ENCODE measurements at places on chromosomes 6 and 20.
A peak's percentile ranks its signal among the peaks of the same experiment; 100 is the strongest.

- DNase-seq: no peak
Measured at GRCh38 chr6:165098165-165098564, 211.2 kb downstream of the C6orf118 start.

- DNase-seq: no peak
Measured at GRCh38 chr20:3970016-3970415, 45.3 kb downstream of the RNF24 start.

- no peak for DNase-seq
Measured at GRCh38 chr6:55776113-55776512, 99.3 kb downstream of the BMP5 start.

DNA sequence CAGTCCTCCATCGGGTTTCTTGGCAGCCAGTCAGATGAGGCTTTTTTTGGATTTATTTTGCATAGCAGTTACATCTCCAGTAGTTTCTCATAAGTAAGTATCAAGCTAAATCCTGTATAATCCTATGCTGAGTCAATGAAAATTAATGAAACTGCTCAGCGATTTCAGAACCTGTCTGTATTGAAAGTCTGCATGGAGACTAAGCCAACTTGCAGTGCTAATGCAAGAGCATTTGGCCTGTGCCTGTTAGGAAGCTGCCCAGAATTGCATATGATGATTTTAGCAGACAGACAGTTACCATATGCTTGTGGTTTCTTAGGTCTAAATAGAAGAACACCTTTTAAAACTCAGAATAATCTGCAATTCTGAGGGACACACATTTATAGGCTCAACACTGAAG is 25.2 kb upstream of the LRRN4 start:
- DNase-seq: no peak

- DNase-seq: no peak
Measured at GRCh38 chr6:159212028-159212427, 42.8 kb downstream of the FNDC1 start.

DNA sequence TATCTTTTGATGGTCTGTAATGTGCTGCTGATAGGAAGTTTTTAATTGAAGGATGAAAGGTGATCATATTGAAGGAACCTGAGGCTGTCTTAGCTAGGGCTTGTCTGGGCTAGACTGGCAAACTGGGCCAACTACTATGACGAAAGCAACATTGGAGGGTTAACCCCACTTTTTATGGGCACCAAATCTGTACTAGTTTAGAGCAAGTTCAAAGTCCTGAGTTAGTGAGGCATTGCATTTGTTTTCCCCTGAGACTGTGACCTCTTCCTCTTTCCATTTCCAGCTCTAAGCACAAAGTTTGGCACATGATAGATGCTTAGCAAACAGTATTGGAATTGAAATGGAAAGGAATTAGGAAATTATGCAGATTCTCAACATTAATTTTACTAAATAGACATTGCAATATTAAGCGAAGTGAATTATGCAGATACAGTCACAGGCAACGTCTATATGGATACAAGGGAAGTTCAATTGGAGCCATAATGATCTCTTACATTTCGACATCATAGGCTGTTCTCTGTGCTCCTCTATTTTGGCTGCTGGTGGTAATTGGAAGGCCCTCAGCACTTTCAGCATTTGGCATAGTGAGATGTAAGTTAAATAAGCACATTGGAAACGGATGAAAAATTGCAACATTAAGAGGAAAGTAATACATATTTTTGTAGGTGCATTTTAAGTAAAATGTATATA is 22.2 kb downstream of the CEP57L1 start:
- peak; percentile 30 for DNase-seq

DNA sequence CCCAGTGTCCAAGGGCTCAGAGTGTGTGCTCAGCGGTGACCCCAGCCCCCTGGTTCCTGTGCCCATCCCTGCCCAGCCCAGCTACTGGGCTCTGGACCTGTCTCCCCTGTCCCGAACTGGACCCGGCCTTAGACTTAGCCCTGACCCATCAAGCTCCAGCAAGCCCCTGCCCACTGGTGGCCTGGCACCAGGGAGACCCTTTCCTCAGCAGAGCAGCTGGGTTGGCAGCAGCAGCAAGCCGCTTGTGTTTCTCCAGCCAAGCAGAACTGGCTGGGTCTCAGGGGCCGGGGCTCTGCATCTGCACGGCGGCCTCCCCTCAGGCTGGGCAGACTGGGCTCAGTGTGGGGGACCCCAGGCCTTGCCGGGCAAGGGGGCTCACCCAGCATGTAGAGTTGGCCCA is 801 bp downstream of the SPDEF start:
- no peak for DNase-seq

GRCh38 chr6:107668743-107669474 is 155.2 kb downstream of the SCML4 start:
- DNase-seq: no peak

DNA sequence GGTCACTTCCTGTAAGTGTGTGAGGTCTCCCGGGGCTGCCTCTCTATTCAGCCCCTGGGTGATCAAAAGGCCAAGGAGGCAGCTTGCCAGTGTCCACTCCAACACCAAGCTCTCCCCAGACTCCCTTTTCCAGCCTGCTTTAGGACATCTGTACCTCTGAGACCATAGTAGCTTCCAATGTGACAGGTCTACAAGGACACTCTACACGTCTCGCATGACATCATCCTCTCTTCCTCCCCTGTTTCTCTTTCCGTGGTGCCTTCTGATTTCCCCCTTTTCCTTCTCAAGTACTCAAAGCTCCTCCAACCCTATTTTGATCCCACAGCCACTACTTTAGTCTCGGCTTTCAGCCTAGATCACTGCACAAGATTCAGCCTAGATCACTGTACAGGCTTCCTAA is 26.4 kb downstream of the HLA-F start:
- no peak for DNase-seq

DNA sequence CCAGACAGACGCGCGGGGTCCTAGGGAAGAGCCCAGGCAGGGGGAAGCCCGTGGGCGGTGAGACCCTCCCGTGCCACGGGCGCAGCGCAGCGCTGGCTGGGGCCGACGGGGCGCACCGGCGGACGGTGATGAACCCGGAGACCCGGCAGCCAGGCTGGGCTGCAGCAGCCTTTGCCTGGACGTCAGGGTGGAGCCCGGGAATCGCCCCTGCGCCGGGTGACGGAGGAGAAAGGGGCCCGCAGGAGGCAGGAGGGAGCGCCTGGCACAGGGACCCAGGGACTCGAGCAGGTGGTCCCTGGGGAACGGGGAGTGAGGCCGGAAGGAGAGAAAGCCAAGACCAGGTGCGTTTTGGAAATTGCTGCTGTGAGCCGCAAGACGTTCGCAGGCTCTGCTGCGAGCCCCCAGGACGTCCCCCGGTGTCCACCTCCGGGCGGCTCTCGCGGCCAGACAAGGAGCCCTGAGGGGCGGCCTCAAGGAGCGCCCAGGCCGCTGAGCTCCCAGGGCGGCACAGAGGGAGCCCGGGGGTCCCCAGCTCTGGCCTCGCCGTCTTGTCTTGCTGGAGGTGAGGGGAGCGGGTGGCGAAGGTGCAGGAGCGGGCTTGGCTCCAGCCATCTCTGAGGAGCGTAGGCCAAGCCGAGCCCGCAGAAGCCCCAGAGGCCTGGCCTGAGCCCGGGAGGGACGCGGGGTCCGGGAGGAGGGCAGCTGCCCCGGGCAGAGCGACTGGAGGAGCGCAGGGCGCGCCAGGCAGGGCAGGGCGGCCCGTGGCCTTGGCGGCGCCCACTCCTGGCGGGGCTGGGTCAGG is 191.2 kb upstream of the PDE10A start:
- DNase-seq: no peak

- no peak for DNase-seq
Measured at GRCh38 chr6:37952027-37952426, 132.5 kb downstream of the ZFAND3 start.

DNA sequence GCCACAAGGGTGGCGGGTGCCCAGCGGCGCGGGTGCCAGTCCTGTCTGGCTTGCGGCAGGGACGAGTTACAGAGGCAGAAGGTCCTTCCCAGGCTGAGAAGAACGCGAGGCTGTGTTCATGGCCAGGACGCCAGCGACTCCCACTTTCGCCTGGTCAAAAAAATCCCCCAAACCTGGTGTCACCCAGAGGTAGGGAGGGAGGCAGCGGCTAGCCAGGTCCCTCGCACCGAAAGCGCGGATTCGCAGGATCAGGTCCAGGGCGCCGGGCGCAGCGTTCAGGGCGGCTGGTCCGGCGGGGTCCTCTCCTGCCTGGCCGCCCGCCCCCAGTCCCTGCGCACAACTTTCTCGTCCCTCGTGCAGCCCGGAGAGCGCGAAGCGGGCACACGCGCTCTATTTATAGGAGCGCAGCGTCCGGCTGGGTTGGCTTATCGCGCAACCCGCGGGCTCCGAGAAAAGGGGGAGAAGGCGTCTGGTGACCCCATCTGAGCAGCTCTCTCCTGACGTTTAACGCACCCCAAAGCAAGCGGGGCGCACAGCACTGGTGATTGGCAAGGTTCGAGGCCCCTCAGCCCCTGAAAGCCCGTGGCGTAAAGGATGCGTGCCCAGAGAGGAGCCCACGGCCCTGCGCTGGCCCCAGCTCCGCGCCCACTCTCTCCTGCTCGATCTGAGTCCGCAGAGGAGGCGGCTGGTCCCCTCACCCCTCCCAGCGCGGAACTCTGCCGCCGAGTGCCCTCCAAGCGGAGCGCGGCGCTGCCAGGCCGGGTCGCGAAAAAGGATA is 519 bp downstream of the CBLN4 start:
- DNase-seq: no peak

- DNase-seq: no peak
Measured at GRCh38 chr6:131225127-131225526, 89.9 kb downstream of the AKAP7 start.

DNA sequence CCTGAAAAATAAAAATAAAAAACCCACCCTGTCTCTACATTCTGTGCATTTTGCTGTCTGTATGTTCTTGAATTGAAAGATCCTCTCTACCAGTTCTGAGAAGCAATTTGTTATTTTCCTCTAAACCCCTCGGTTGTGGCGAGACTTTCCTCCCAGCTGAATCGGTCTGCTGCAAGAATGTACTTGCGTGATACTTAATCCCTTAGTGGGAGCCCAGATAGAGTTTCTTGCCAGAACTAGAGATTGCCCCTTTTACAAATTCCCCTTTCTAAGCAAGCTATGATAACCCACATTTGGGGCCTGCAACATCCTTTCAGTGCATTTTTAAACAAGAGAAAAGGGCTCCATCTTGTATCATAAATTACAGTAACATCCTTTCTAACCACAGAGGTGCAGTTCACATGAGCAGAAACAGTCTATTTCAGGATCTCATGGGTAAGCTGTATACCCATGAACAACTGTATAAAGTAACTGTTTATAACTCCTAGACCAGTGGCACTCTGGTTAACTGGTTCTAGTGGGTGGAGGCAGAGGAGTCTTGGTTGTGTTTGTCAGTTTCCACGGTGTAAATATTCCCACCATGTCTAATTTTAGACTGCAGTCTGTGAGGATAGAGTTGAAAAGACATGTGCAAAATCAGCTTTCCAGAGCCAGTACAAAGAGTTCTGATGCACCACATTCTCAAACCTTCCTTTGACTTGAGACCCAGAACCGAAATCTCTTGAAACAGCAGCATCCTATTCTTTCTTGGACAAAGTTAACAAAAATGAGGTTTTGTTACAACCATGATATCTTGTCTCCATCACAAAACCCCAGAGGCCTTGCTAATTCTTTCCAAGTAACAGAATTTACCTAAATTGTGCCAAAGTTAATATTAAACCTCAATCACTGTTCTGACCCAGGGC is 113.1 kb upstream of the ZNF217 start:
- DNase-seq: peak; percentile 36

DNA sequence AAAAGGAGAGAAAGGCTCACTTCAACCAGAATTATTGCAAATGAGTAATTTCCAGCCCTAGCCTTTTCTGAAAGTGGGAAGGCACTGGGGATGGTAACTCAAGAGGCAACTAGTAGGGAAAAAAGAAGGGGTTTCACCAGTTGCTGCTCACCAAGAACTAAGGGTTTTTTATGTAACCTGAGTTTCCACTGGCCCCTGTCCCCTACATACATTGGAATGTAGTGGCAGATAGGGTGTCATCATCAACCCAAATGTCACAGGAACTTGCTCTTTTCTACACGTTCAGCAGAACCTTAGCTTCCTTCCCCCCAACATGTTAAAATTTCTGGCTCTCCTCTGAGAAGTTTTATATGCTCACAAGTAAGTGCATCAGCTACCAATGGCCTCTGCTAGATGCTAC is 38.2 kb upstream of the PKHD1 start:
- no peak for DNase-seq

DNA sequence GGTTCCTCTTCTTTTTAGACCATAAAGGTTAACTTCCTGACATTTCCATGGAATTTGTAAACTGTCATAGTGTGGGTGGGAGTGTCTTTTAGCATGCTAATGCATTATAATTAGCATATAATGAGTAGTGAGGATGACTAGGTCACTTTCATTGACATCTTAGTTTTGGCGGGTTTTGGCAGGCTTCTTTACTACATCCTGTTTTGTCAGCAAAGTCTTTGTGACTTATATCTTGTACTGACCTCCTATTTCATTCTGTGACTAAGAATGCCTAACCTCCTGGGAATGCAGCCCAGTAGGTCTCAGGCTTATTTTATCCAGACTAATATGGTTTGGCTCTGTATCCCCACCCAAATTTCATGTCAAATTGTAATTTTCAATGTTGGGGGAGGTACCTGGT is 149.6 kb upstream of the SYNCRIP start:
- no peak for DNase-seq

DNA sequence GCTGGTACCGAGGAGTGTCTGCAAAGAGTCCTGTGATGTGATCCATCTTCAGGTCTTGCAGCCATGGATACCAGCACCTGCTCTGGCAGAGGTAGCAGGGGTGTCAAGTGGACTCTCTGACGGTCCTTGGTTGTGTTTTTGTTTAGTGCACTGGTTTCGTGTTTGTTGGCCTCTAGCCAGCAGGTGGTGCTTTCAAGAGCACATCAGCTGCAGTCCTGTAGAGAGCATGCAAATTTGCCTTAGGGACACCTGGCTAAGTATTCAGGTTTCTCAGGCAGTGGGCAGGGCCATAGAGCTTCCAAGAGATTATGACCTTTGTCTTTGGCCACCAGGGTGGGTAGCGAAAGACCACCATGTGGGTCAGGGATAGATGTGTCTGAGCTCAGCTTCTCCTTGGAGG is 14.5 kb upstream of the RGS17 start:
- no peak for DNase-seq

- no peak for DNase-seq
Measured at GRCh38 chr6:53464927-53465460, 79.9 kb downstream of the GCLC start.

GRCh38 chr6:165766457-165766856 is 103.4 kb upstream of the PDE10A start:
- no peak for DNase-seq

DNA sequence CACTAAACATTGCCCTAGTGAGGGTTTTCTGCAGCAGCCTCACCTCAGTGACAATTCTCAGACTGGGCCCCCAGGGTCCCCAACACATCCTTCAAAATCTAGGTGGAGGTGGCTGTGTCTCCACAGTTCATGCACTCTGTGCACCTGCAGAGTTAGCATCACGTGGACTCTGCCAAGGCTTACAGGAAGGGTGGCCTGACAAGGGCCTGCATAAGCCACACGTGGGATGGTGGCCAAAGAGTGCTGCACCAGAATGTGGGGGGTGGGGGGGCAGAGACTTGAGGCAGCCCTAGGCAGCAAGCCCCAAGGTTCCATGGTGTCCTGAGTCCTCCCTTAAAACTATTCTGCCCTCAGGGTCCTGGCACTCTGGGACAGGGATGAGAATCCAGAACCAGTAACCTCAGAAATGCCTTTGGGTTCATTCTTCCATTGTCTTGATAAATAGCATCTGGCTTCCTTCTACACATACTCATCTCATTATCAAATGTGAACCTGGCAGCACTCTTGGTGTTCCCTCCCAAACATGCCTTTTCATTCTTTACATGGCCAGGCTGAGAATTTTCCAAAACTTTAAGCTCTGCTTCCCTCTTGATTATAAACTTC is 1.6 kb upstream of the SERPINB1 start:
- DNase-seq: no peak

- no peak for DNase-seq
Measured at GRCh38 chr6:10411131-10411970, 3.5 kb downstream of the TFAP2A start.
